GM06990 (cell line): ENCODE measurements at places on chromosomes 3 and 15.
A peak's percentile ranks its signal among the peaks of the same experiment; 100 is the strongest.

DNA sequence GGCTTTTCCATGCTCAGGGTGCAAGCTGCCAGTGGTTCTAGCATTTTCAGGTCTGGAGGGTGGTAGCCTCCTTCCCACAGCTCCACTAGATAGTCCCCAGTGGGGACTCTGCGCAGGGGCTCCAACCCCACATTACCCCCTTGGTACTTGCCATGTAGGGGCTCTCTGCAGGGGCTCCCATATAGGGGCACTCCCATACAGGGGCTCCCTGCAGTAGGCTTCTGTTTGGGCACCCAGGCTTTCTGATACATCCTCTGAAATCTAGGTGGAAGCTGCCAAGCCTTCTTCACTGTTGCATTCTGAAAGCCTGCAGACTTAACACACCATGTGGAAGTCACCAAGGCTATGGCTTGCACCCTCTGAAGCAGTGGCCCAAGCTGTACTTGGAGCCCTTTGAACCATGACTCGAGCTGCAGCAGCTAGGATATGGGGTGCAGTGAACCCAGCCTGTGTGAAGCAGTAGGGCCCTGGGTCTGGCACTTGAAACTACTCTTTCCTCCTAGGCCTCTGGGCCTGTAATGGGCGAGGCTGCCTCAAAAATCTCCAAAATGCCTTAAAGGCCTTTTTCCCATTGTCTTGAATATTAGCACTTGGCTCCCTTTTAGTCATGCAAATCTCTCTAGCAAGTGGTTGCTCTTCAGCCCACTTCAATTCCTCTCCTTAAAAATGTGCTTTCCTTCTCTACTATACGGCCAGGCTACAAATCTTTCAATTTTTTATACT is 96.4 kb downstream of the TPRA1 start:
- DNase-seq = no peak

GRCh38 chr3:55245351-55245750 is 241.8 kb downstream of the WNT5A start:
- DNase-seq = no peak

- no peak for DNase-seq
These were observed 20.2 kb downstream of the RNF13 start for GRCh38 chr3:149833241-149833640.

- no peak for DNase-seq
These were observed 89.0 kb downstream of the DHX36 start for GRCh38 chr3:154235330-154235729.

- no peak for DNase-seq
These were observed 33.1 kb downstream of the ARMC8 start for GRCh38 chr3:138220242-138220641.

DNA sequence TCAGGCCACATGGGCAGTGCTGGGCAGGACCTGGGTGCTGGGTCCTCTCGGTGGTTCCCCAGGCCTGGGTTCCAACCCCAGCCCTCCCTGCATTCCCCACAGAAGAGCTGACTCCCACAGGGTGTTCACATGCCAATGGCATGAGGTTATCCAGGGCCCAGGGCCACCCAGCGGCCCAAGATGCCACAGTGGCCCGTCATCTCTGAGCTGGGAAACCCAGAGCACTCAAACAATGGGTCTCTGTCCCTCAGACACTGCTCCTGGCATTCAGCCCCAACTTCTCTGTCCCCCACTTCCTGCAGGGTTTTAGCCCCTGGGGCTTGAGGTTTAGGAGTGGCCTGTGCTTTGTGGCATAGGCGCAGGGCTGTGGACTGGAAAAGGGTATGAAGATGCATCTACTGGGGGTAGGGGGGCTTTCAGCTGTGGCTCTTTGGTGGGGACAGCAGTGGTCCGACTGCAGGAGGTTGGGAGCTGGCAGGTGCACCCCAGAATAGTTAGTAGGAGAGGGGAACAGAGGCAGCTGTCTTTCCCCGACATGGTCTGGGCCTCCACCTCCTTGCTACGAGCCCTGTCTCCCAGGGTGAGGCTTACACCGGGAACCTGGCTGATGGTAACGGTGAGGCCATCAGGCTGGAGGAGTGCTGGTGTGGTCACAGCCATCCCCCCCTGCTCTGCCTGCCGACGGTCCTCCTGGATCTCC is 1.7 kb downstream of the CCDC9B start:
- no peak for DNase-seq

DNA sequence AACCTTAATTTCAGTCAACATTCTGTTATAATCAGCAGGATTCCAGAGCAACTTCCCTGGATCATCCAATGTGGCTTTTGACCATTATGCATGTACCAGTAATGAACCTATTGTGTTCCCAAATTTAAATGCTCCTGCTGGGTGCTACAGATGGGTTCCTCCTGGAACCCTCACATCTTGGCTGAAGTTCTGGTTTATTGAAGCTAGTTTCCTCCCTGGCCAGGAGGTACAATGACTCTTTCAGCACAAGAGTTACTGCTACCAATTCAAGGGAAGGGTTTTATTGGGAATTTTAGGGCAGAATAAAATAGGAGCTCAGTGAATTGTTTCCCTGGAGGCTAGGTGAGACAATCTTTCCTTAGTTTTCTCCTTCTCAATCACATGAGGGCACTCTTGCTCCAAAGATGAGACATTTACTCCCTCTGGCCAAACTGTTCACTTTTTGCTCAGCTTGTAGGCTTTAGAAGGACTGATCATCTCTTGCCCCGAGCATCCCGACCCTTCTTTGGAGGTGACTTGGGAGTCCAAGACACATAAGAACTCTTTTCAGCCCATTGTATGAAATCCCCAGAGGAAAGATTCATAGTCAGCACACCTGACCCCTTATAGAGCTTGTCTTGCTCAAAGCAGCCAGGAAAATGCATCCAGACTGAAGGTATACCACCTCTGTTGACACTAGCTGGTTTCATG is 8.8 kb upstream of the NPHP3 start:
- peak; percentile 3 for DNase-seq
